ENCODE measurements at places on chromosomes 16 and 17.

- no peak for DNase-seq
Observed at GRCh38 chr17:70610161-70610560, 440.8 kb downstream of the KCNJ2 start.

- no peak for DNase-seq
Observed at GRCh38 chr16:56606476-56607108, 1.8 kb upstream of the MT2A start.

GRCh38 chr16:55325080-55325447 is 1.1 kb downstream of the IRX6 start:
- no peak for DNase-seq

DNA sequence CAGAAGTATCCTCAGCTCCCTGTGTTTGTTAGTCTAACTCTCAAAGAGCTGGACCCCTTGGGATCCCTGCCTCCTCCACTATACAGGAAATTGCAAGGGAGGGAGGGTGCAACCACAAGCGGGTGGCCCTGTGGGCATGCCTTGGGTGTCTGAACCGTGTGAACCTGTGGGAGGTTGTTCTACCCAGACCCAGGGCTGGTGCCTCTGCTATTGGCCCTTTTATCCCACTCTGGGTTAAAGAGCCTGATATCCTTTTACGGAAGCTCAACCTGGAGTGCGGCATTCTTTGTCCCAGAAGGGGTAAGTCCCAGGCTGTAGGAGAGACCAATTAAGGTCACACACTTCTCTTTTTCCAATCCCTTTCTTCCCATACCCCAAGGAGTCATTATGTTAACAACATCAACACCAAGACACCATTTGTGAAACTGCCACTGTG is 53.4 kb downstream of the ARSG start:
- no peak for DNase-seq

GRCh38 chr17:11953924-11954323 is 43.4 kb downstream of the ZNF18 start:
- no peak for DNase-seq
